Pulmonary artery endothelial cell (primary cell): ENCODE measurements at places on chromosomes 3 and 15.
A peak's percentile ranks its signal among the peaks of the same experiment; 100 is the strongest.

- DNase-seq: no peak
These were observed 460.3 kb upstream of the ZNF717 start for GRCh38 chr3:76245622-76246021.

DNA sequence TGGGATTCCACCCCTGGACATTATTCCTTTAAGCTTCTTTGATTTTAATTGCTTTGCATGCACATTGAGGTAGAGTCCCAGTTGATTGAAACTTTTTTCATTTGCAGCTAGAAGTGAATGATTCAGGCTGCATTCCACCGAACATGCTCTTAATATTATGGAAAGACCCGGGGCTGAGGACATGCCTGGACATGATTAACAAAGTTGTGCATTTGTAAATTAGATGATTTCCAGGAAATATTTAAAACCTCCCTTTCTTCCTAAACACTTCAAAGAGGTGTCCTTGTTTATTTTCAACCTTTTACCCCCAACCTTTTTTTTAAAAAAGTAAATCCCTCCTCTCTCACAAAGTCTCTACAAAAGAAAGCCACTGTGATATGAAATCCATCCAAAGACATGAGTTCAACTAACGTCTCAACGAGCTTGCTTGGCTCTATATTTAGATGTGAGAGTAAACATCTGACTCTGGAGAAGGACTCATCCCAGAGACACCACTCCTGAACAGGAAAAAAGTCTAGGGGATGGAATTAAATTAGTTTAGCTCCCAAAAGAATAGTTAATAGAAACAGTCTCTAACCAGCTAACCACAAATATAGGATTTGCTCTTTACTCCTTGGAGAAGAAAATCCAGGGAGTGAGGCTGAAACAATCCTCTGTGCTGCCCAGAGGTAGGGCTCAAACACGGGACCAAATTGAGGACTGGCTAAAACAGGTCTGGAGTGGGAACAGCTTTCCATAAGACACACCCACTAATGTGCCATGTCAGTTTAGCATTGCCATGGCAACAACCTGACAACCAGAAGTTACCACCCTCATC, 83.1 kb downstream of the XXYLT1 start:
- DNase-seq: no peak

- no peak for DNase-seq
These were observed 9.6 kb downstream of the TRH start for GRCh38 chr3:129984125-129984524.

DNA sequence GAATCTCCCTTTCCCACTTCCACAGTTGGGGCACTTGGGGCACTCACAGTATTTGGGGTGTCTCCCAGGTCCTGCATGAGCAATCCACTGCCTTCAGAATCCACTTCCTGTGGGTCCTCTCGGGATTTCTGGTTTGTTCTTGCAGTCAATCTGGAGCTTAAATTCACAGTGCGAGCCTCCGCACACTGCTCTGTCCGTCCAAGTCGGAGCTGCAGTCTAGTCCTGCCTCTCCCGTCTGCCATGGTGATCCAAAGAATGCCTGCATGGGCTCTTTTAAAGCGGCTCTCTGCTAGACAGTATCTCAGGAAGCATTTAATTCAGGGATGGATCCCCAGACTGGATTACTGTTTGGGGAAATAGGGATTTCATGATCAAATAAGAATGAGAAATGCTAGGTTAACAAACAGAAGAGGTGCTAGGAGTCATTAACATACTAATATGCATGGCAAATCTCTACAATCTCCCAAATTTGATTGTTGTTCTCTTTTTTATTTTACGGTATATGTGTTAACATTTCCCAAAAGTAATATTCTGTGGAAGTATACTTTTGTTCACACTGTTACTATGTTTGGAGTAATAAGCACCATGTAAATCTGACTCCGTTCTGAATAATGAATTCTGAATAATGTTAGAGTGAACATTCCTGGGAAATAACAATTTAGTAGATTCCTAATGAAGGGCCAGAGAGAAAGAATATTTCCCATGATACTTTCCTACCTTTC, 142.5 kb downstream of the HCN4 start:
- DNase-seq: no peak

DNA sequence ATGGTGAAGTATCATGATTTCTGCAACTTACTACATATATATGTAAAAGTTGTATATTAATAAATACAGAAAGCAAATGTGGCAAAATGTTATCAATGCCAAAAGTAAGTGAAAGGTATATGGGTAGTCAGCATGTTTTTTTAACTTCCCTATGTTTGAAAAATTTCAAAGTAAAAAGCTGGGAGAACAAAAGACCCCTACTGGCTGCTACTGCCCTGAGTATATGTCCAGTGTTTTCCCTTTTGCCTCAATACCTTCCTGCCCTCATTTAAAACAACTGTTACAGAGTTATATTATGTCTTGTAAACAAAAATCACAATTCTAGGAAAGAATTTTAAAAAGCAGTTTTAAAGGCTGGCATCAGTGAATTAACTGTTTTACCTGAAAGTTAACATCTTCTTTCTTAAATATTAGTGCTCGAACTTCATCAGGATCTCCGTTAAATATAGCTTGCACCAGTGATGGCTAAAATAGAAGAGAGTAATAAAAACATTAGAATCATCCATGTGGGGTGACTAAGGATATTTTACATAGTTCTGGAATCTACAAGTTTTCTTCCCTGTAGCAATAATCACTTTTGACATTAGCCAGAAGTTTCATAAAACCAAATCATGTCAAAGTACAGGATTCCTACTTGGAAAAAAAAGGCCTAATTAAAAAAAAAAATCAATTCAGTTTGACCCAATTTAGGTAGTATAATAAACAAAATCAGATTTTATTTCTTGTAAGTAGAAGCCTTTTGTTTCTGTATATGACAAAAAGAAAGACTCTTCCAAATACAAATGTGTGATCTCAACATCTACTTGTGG, 2.7 kb downstream of the ANKRD28 start:
- DNase-seq: no peak

DNA sequence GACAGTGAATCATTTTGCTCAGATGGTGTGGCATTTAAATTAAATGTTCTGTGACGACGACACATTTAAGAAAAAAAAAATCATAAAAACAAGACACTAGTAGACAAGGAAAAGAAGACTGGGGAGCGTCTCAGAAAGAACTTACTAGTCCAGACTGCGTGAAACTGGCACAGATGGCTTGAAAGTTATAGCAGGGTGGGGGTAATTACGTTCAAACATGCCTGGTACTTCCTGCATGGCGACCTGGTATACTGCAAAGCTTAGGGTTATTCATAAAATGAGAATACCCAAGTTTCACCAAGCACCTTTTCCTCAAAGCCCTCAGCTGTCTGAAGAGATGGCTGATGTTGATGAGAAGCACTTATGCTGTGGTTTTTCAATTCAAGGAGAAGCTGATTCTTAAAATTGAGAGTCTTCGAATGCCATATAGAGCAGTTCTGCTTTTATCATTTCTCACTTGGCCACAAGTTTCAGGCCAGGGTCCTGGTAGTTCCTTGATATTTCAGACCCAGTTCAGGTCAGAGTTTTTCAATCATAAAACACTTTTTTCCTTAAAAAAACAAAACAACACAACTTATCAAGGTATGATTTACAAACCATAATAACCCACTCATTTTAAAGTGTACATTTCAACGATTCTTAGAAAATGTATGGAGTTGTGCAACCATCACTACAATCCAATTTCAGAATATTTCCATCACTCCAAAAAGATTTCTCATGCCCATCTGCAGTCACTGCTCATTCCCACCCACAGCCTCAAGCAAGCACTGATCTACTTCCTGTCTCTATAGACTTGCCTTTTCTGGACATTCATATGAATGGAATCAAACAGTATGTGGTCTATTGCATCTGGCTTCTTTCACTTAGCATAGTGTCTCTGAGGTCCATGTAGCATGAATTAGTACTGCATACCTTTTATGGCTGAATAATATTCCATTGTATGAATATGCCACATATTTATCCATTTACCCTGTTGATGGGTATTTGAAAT, 24.7 kb downstream of the PCOLCE2 start:
- no peak for DNase-seq

GRCh38 chr15:94272251-94272898, 41.0 kb downstream of the MCTP2 start:
- DNase-seq: no peak

- no peak for DNase-seq
These were observed 50.1 kb downstream of the UBE2E2 start for GRCh38 chr3:23253214-23253613.

DNA sequence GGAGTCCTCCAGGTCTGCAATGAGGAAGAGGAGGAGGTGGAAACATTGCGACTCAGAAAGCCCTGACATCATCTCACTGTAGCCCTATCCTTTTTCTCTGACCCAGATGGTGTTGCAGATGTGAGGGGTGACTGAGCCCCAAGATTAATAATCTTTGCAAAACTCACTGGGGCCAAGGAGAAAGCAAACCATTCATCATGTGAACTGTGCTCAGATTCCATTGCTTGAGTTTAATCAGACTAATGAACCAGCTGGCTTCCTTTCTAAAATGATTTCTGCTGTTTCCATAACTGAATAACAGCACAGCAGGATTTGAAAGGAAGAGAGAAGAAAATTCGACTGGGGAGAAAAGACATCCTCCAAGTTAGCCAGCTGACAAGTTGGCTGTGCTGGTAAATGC, 13.4 kb upstream of the DGKG start:
- no peak for DNase-seq

GRCh38 chr3:71702131-71703024, 22.8 kb downstream of the EIF4E3 start:
- DNase-seq: peak; percentile 27

GRCh38 chr3:32996755-32997091, 45.3 kb downstream of the CCR4 start:
- DNase-seq: no peak

GRCh38 chr3:101879102-101879501, 29.8 kb downstream of the NFKBIZ start:
- DNase-seq: no peak

- DNase-seq: no peak
These were observed at the start of gene EPB42 for GRCh38 chr15:43220991-43221403. TSS of gene EPB42 (minus strand) at chr15:43221018. CDS start at chr15:43220825, 193 bp downstream.

DNA sequence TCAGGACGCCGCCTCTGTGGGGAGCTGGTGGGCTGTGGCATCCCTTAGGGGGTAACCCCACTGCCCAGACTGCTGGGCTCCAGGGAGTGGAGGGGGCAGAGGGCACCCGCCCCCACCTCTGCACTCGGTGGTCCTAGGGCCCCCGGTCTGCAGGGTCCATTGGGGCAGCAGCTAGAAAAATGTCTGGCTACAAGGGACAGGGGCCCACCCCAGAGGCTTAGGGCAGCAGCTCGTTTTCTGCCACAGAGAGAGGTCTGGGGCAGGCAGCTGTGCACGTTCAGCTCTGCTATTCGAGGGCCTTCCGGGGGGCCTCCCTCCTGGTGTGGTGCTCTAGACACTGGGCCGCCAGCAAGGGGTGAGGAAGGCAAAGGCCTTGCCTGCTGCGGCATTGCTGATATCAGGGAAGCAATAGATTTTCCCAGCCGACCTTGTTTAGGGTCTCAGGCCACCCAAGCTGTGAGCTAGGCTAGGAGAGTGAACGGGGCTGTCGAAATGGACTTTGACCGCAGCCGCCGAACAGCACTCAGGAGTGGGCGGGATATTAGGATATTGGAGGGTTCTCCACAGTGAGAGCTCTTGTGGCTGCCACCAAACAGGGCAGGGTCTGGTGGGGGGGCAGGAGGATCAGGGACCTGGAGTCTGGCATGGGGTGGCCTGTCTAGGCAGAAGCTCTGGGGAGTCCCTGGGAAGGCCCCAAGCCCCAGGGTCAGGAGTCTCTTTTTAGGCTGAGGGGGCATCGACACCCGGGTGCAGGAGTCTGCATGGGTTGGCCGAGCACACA, 61.4 kb upstream of the KLF13 start:
- DNase-seq: no peak

GRCh38 chr15:62494197-62494596, 329.1 kb upstream of the C2CD4B start:
- no peak for DNase-seq

DNA sequence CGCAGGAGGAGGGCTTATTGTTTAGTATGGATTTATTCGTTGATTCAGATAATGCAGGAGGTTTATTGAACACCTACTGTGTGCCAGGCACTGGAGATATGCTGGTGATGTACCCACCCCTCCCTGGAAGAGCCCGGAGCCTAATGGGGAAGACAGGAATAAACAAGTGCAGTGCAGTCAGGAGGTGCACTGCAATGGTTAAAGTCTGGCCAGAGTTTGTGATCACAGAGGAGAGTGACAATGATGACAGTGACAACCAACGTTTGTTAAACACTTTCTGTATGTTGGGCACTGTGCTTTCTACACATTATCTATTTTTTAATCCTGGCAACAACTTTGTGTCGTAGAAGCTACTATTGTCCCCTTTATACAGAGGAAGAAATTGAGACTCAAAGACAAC, 70.4 kb downstream of the THSD4 start:
- no peak for DNase-seq

- no peak for DNase-seq
These were observed 730.7 kb upstream of the ALCAM start for GRCh38 chr3:104635872-104636580.

- DNase-seq: no peak
These were observed 3.3 kb downstream of the ETV5 start for GRCh38 chr3:186105543-186105942.

DNA sequence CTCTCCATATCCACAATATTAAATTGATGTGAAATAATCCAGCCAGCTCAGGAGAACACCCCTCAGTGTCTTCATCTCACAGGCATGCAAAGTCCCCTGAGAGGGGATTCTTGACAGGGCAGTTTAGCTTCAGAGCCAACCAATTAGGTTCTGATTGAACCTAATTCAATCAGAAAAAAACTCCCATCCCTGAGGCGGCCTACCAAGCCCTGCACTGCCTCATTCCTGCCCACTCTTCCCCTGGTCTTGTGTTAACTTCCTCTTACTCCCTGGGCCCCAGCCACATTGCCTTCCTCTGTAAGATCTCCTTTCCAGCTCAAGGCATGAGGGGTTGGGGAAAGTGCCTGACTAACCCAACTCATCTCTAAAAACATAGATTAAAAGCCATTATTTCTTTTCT, 46.1 kb downstream of the FRMD4B start:
- DNase-seq: no peak

DNA sequence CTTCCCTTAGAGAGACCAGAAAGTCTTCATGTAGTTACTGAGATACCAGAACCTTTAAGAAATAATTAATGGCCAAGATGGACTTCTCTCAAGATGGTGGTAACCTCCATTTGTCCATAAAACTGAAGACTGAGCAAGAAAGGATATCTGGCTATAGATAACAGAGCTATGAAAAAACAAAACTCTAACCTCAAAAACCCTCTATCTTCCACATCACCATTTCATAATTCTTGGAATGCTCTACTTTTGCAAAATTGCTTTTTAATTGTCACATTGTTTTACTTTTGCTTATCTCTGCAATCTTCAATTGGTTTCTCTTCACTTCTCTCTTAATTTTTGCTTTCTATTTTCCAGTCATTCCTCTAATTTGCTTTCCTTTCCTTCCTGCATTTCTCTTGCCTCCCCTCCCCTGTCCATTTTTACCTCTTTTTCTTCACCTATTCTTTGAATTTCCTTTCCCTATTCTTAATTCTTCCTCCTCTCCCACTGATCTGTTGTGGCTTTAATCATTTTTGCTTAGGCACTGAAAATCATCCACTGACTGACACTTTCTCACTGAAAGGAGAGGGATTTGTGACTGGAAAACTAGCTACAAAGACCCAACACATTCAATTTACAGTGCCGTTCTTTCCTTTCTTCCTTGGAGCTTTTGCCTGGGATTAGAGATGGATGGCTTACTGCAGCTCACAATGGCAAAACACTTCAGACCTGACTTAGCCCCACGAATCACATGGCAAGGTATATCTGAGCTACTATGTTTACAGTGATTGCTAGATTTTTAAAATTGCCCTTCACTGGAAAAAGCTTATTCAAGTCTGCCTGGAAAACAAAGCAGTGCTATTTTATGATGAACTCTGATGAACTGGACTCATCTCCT, 242.8 kb downstream of the CHST2 start:
- no peak for DNase-seq

GRCh38 chr15:84402856-84403608, 167.5 kb downstream of the GOLGA6L4 start:
- DNase-seq: no peak
